GM20000 (cell line): ENCODE measurements at places on chromosomes 6 and 20.

- DNase-seq, result peak; percentile 87
These were observed 6.4 kb upstream of the SLC12A5 start for GRCh38 chr20:46022411-46023147.

DNA sequence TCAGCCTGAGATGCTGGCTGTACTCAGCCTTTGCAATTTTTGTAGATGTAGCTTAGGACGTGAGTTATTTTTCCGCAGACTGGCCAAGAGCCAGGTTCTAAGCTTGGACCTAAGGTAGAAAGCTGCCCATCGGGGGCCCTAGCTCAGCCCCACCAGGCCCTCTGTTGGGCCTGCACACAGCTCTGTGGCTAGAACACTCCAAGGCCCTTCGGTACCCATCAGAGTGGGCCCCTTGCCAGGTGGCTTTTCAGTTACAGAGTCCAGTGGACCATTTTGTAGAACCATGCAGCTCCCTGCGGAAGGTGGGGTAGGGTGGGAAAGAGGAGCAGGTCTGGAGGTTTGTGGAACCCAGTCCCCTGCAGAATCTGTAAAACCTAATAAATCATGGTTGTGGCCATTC lies 22.6 kb downstream of the UCKL1 start:
- no peak for DNase-seq

DNA sequence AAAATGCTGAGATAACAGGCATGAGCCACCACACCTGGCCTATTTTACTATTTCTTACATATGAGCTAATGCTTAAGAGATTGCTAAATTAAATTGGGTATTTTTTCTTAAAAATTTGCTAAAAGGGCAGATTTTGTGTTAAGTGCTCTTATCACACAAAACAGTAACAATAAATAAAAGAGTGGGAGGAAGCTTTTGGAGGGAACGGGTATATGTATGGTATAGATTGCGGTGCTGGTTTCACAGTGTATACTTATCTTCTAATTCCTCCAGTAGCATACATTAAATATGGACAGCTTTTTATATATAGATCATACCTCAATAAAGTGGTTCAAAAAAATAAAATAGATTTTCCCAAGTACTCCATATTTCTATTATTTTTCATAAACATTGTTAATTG lies 39.4 kb upstream of the FABP7 start:
- no peak for DNase-seq

DNA sequence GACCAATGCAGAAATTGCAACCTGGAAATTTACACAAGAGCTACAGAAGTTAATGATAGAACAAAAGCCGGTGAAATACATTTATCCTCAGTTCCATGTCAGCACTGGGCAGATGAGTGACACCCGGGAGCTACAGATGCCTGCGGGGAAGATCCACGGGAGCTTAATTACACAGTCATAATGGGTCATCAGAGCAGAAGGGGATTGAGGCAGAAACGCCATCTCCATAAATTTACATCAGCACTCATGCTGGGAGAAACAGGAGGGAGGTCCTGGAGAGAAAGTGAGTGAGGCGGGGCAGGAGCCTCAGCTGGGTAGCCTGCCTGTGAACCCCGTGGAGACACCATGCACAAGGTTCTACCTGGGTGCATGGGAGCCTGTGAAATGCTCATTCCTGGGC lies 37.6 kb upstream of the CST7 start:
- no peak for DNase-seq

GRCh38 chr6:21845018-21845417 lies 251.5 kb downstream of the SOX4 start:
- DNase-seq, result no peak

- DNase-seq, result no peak
These were observed 137.9 kb downstream of the AGPAT4 start for GRCh38 chr6:161135695-161136591.

DNA sequence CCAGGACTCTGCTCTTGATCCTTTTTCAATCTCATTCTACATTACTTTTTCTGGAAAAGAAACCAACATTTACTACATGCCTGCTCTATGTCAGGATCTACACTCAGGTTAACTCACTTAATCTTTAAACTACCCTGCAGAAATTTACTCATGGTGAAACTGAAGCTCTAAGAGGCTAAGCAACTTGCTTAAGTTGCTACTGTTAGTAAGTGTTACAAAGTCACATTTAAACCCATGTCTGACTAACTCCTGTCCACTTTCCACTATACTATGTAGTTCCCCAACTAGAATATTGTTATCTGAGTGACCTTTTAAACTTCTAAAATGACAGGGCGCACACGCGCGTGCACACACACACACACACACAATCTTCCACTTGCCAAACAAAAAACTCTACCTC lies 5.0 kb downstream of the CEP162 start:
- DNase-seq, result no peak

DNA sequence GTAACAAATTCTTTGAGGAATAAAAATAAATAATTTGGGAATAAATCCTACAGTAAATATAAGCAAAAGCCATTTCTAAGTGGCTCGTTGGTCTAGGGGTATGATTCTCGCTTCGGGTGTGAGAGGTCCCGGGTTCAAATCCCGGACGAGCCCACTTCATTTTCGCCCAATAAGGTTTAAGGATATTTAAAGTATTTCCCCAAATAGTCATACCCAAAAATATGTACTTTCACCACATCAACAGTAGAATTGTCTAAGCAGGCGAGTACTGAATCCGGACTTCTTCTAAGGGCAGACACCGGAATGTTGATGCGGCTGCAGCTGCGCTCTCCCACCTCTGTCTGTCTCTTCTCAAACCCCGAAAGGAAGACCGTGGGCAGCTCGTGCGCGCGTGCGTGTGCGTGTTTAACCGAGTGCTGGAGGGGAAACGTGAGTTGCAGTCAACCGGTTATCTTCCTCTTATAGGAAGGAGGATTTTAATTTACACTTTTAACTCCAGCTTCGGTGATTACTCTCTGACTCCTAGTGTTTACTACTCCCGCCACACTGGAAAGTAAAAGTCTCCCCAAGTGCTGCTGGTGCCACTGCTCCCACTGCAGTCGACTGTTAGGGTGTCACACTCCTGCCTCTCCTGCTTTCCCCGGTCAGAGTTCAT lies 155.7 kb upstream of the PRSS16 start:
- peak; percentile 57 for DNase-seq

DNA sequence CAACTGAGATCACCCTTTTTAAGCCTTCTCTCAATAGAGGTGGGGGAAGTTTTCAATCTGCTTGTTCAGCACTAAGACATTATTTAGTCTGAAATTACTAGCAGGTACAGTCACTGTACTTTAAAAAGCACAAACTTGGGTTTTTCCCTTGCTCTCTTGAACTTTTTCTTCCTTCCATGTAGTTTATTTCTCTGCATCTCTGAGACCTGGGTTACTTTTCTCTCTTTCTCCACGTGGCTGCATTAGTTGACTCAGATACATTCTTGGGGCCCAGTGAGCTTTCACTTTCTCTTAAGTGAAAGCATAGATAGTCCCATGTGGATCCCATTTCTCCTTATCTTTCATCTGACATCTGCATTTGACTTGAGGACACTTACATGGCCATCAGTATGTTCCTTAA lies 433.9 kb upstream of the MAP3K7 start:
- DNase-seq, result peak; percentile 20

GRCh38 chr6:22152841-22153240 lies 144.0 kb downstream of the PRL start:
- no peak for DNase-seq

DNA sequence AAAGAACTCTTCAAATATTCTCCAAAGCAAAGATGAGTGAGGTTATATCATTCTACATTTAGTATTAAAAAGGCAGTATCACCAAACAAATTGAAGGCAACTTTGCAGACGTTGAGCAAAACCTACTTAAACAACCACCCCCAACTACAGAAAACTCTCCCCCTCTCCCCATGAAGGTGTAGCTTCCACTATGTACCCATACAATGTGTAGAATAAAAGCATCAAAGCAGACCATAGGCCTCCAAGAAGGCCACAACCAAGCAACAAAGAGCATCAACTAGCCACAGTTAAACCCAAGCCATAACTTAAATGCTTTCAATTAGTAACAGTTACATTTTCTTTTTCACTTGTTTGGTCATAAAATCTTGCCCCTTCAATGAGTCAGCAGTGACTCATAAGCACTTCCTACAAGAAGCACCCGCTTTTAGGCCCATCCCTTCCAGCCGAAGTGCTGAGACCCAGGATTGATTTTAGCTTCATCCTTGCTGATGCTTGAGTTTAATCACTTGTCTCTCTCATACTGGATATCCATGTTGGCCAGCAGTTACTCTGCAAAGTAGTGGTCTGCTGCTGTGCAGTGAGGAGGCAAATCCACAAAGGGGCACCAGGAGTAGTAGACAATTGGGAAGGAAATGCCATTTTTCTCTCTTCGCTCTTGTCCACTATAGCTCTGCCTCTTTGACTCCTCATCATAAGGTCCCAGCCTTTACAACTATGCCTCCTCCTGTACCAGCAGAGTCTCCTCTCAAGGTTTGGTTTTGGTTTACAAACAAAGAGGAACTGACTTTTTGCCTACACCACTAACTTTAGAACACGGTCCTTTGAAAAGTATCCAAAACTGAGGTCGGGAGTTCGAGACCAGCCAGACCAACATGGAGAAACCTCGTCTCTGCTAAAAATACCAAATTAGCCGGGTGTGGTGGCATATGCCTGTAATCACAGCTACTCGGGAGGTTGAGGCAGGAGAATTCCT lies 8.4 kb upstream of the NUP153 start:
- peak; percentile 63 for DNase-seq

GRCh38 chr6:43996618-43997344 lies 130.5 kb downstream of the MRPL14 start:
- DNase-seq, result no peak

GRCh38 chr6:44169154-44169553 lies 10.5 kb downstream of the CAPN11 start:
- DNase-seq, result no peak

DNA sequence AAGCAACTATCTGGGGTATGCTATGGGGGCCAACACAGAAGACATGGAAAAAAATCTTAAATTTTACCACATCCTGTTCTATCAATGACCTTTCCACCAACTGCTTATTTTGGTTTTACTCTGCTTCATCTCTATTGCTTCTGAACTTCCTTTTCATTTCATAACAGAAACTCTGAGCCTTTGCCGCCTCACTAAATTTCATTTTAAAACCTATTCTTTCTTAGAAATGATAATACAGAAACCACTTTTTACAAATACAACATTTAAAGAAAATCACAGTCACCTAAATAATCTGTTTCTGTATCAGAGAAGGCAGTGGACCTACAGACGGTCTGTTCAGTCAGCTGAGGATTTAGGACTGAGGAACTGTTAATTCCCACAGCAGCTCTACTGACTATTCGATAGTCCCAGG lies 117.5 kb downstream of the KCNQ5 start:
- DNase-seq, result peak; percentile 25

- no peak for DNase-seq
These were observed 132.6 kb upstream of the RAB32 start for GRCh38 chr6:146410851-146411595.

DNA sequence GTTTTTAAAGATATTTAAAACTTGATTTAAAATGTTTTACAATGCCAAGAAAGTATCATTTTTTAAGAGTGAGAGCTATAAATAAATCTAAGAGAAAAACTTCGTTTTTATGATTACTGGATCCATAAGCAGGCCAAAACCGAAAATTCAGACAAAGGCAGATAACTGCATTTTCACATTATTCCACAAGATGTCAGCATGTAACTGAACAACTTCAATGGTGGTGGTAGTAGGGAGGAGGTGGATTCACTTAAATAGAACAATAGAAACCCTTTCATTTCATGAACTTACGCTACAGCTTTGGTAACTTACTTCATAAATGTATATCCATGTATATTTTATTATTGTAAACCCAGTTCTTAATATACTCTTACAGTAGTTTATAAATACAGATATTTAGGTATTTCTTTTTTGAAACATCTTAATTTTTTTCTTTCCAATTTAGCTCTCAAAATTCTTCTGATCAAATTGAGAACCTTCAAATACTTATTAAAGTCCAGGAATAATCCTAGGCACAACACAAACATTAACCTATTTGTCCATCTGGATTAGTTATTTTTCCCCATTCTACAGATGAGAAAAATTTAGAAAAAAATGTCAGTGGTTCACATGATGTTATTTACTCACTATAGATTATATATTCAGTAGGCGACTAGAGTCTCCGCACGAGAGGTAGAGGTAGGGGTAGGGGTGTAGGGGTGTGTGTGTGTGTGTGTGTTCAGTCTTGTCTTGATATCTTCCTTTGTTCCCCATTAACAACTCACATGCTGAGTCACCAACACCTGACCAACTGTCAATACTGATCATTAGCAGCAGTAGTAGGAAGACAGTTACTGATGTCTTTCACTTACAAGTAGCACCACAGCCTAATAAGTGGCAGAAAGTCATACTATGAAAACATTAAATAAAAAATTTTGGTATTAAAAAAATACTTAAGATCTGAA lies 111.5 kb downstream of the ARHGAP18 start:
- peak; percentile 58 for DNase-seq

DNA sequence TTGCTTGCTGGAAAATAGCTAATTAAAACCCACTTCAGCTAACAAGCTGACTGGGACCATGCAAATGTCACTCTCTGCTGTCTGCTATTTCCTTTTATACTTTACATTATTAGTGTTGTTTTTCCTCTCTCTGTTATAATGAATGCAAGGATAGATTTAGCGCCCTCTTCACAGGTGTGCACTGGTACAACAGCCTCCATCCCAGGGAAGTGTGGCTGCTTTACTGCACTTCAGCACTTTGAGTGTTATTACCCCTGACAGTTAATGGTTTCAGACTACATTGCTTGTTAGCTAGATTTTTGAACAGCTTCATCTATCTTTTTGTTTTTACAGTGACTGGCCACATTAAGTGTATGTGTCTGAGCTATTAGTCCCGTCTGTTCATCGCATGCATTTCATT lies 405.7 kb downstream of the RNF144B start:
- no peak for DNase-seq

- no peak for DNase-seq
These were observed 52.9 kb upstream of the UFL1 start for GRCh38 chr6:96468681-96469224.

DNA sequence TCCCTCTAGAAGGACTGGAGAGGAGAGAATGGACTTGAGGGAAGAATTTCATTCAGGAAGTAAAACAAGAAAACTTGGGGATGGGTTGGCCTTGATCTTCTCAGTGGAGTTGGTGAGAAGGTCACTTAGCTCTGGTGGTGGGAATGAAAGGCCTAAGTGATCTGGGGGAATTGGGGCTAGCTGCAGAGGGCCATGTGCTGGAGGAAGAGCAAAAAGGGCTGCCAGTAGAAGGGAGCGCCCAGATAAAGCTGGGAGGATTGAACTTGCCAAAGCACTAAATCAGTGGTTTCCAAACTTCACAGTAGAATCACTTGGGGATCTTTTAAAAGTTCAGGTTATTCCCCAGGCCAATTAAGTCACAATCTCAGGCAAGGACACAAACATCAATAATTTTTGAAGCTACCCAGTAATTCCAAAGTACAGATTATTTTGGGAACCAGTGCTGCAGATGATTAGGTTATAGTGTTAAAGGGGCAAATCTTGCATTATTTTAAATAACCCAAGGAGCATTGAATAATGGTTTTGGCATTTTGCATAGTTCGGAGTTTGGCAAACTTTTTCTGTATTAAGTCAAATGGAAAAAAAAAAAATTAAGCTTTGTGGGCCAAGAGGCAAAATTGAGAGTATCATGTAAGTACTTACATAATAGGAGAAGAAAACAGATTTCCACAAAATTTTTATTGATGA lies 36.5 kb upstream of the RFPL4B start:
- no peak for DNase-seq

- no peak for DNase-seq
These were observed 93.2 kb downstream of the PRSS35 start for GRCh38 chr6:83605517-83605916.
